Activated T-cell treated with anti-CD3 and anti-CD28 coated beads, Interleukin-2, amount 50 U/mL, for 24 hours (primary cell): ENCODE measurements at places on chromosomes 5 and 9.

DNA sequence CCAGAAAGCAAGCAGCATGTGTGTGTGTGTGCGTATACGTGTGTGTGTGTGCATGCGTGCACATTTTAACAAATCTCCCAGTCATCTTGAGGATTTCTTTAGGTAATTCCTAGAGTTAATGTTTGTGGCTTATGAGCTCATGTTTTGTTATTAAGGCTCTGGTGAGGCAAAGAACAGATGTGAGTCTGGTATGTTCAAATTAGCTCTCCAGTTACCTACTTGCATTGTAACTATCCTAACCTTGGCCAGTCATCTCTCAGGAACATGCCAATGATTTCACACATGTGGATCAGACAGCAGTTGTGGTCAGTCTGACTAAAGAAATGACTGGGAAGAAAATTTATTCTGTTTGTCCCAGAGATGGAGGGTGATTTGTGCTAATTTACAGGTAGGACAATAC lies 163.1 kb downstream of the IZUMO3 start:
- no peak for DNase-seq

GRCh38 chr9:7169717-7170389 lies 412.1 kb downstream of the KDM4C start:
- no peak for DNase-seq

DNA sequence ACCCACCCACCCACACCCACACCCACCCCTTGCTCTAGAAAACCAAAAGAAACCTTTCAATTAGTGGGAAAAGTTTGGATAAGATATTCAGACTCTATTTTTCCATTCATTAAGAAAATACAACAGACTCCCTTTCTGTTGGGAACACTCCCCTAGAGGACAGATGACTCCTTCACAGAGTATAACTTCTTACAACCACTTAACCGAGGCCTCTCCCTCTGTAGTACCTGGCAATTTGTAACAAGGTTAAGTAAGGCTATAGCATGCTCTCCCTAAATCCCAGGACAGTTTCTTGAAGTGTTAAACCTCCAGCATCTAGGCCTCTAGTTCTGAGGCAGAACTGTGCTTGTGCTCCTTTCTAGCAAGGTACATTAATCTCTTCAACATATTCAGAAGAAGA lies 75.9 kb upstream of the NR5A1 start:
- no peak for DNase-seq

GRCh38 chr5:67643536-67643935 lies 446.9 kb upstream of the CD180 start:
- no peak for DNase-seq

DNA sequence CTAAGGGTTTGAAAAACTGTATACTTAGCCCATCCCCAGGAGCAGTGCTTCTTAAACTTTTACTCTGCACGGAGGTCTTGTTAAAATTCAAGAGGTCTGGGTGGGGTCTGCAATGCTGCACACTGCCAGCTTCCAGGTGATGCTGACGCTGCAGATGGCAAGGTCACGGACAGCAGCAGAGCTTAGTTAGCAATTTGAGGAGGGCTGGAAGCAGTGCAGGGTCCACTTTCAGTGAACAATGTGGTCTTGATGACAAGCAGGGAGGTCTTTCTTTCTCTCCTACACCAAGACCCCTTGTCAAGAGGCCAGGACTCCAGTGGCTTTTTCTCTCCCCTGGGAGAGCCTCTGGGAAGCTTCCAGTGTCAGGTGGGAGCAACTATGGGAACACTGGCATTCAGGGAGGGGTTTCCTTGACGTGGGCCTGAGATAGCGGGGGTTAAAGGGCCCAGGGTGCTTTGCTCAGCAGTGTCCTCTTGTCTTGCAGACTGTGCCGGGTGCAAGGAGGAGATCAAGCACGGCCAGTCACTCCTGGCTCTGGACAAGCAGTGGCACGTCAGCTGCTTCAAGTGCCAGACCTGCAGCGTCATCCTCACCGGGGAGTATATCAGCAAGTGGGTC lies 65.0 kb upstream of the AFAP1L1 start:
- DNase-seq = no peak

DNA sequence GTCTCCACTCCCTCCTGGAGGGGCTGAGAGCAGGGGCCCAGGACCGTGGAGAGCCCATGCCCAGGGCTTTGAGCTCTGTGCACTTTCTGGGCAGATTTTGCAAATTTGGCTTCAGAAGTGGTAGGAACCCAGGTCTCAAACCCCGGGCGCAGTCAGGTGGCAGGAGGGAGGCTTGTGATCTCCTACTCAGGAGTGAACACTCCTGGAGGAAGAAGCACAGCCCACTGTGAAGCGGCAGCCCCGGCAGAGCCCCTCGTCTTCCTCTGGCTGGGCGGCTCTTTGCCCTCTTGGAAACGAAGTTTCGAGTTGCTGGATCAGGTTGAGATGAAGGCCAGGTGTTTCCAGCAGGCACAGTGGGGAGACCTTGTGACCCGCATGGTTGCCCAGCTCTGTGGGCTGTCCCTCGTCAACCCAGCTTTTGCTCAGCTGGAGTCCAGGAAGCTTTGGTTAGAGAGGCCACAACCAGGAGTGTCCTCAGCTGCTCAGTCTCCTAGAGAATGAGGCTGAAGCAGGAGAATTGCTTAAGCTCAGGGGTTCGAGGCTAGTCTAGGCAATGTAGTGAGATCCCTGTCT lies 48.5 kb downstream of the WNK2 start:
- DNase-seq = no peak

DNA sequence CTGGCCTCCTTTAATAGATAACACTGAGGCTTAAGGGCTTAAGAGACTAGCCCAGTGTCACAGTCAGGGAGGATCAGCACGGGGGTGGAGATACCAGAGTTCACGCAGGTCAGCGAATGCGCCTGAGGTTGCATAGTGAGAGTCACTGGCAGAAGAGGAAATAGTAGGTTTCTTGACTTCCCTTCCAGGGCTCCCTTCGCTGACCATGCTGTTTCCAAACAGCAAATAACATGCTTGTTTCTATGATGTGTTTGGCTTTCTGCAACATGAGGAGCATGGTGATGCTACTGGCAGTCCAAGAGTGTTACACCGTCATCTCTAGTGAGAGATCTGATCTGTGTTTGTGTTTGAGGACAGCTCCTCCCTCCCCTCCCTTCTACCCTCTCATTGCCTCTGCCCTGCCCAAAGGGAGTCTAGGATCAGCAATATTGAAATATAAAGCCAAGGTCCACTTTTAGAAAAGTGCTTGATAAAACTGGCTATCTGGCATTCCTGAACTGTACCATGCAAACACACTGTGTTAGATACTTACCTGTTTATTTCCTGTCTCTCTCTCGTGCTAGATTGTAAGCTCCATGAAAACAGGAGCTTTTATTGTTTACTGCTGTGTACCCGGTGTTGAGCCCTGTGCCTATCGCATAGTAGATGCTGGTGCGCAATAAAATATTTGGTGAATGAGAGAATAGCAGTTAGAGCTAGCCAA lies 12.3 kb downstream of the TLE4 start:
- DNase-seq = peak; percentile 38

DNA sequence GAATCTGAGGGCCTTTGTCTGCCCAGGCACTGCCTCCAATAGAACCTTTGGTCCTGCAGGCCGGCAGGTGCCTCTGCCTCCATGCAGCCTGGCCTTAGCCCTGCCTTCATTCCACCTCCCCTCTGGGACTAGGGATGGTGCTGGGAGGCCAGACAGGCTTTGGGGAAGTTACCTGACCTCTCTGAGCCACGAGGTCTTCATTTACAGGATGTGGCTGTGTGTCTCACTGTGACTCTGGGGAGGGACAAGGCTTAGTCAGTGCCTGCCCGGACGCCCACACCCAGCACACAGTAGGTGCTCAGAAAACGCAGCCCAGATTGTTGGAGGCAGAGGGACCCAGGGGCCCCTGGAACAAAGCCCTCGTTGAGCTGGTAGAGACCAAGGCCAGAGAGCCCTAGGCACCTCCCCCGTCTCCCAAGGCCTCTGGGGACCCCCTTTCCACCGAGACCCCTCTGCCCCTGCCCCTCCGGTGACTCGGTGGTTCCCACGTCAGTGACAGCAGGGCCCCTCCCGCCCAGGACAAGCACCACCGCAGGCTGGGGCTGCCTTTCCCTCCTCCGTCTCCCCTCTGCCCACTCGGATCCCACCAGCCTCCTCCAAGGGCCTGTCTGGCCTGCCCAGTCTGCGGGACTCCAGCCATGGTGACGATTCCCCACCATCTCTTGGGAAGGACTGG lies 46.9 kb upstream of the EGFL7 start:
- no peak for DNase-seq

- no peak for DNase-seq
Observed at GRCh38 chr5:115432691-115433090, 111.9 kb downstream of the FEM1C start.

DNA sequence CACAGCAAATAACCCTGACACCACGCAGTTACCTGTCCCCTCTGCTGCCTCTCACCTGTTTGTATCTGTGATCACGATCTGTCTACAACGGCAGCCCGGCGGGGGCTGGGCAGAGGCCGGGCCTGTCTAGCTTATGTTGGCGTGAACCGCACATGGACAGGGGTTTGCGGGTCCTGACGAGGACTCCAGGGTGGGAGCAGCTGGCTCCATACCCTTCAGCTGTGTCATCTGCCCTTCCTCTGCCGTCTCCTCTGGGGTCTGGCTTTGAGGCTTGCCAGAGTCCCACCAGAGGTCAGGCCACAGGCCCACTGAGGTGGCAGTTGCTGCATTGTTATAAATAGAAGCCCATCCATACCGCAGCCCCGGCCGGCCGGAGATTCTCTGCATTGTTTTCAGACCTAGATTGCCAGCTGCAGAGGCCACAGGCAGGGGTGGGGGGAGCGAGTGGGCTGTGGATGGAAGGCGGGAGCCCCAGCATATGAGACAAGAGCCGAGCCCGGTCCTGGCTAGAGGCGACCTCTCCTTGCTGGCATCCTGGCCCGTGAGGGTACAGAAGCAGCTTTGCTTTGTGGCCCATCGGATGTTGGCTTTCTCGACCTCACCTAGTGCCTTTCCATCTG lies 37.8 kb downstream of the FAM78A start:
- no peak for DNase-seq

DNA sequence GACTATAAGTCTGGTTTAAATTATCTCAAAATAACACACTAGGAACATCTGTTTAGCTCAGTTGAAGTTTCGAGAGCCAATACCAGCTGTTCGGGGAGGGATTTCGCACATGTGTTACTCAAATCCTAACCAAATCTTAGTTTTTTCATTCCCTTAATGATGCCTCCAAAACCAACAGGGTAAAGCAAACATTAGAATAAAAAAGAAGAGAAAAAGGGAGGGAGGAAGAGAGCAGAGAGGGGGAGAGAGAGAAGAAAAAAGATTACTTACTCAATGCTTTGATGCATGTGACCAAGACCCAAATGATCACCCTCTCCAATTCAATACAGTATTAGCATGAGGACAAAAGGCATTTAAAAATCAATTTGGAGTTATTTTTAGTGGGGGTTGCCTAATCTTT lies 86.0 kb upstream of the NR5A1 start:
- DNase-seq = no peak

- DNase-seq = no peak
Observed at GRCh38 chr5:177311392-177311722, 341 bp downstream of the MXD3 start.

DNA sequence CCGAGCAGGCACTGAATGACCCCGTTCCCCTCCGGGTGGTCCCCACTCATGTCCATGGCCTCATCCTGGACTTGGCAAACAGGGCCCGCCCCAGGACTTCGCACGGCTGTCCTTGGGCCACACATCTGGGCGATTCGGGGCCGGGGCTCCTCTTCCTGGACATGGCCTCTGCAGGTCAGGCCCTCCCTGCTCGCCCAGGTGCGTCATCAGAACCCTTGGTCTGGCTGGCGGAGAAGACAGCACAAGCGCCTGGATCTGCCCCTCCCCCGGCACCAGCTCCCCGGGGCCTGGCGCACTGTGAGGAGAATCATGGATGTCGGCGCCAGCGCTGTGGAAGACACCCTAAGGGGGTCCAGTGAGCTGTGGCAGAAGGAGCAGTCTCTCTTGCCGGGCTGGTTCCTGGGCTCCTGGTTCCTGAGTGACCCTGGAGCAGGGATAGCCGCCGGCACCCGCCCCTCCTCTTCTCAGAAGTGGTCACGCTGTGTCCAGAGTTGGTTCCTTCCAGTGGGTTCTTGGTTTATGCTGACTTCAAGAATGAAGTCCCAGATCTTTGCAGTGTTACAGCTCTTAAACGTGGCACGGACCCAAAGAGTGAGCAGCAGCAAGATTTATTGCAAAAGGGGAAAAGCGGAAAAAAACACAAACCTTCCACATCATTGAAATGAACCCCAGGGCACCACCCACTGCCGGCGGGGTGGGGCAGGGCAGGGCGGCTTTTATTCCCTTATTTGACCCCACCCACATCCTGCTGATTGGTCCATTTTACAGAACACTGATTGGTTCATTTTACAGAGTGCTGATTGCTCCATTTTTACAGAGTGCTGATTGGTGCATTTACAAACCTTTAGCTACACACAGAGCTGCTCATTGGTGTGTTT lies 25.9 kb upstream of the SLC12A7 start:
- DNase-seq = no peak

- DNase-seq = no peak
Observed at GRCh38 chr5:129593525-129593924, 133.4 kb downstream of the ADAMTS19 start.

DNA sequence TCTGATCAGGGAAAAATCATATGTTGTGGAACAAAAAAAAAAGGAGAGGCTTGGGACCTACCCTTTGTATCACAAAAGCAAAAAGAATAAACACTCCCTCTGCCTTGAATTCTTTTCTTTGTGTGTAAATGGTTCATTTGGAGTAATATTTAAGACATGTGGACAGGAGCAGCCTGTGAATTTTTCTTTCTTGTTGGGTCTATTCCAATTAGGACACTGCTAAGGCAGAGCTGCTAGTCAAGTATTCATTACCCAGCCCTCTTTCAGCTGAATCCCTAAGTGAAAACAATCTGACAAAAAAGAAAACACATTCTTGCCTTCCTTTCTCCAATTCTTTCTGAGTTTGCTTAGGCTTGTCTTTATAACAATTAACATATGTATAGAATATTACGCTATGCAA lies 330.0 kb downstream of the EBF1 start:
- DNase-seq = no peak
